ENCODE measurements at places on chromosomes 6 and 20.
A peak's percentile ranks its signal among the peaks of the same experiment; 100 is the strongest.

- no peaks in the 10 kb centered on the region for H3K27me3 ChIP-seq
- no peaks in the 10 kb centered on the region for H3K36me3 ChIP-seq
- peaks cover 11% of the 10 kb centered on the region for H3K4me1 ChIP-seq
- no peak overlapping the region for H3K27ac ChIP-seq
These were observed 73.5 kb downstream of the EFHC1 start for GRCh38 chr6:52493669-52494068.

DNA sequence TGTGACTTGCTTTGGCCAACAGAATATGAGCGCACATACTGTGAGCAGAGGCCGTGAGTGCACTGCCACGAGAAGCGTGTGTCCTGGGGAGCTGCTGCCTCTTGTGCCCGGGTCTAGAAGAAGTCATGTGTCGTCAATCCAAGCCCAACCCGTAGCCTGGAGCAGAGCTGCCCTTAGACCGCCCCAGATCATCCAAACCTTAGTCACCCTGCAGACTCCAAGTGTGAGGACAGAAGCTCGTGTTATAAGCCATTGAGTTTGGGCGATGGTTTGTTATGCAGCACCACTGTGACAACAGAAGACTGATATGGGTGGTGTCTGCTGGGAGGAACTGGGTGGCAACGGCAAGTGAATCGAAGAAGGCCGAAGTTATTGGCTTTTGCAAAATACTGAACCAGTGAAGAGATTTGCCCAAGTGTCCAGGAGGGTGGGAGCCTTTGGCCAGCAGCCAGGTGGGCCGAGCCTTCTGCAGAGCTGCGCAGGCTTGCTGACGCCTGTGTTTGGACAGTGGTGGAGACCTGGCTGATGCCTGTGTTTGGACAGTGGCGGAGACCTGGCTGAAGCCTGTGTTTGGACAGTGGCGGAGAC is 101.3 kb upstream of the SULF2 start:
- no peak overlapping the region for H3K4me3 ChIP-seq
- DNase-seq: no peak
- no peaks in the 10 kb centered on the region for H3K4me1 ChIP-seq
- H3K27ac ChIP-seq: no peak overlapping the region
- no peaks in the 10 kb centered on the region for H3K36me3 ChIP-seq

- no peaks in the 10 kb centered on the region for H3K4me1 ChIP-seq
- no peak for DNase-seq
- no peak overlapping the region for H3K27ac ChIP-seq
- no peaks in the 10 kb centered on the region for H3K36me3 ChIP-seq
- no peak overlapping the region for H3K4me3 ChIP-seq
- no peaks in the 10 kb centered on the region for H3K27me3 ChIP-seq
These were observed 394.4 kb upstream of the CDH4 start for GRCh38 chr20:60857708-60858107.

GRCh38 chr6:72798196-72798595 is 176.3 kb downstream of the KCNQ5 start:
- no peak overlapping the region for H3K27ac ChIP-seq
- H3K36me3 ChIP-seq: no peaks in the 10 kb centered on the region
- H3K4me1 ChIP-seq: no peaks in the 10 kb centered on the region
- no peak for DNase-seq
- H3K4me3 ChIP-seq: no peak overlapping the region

DNA sequence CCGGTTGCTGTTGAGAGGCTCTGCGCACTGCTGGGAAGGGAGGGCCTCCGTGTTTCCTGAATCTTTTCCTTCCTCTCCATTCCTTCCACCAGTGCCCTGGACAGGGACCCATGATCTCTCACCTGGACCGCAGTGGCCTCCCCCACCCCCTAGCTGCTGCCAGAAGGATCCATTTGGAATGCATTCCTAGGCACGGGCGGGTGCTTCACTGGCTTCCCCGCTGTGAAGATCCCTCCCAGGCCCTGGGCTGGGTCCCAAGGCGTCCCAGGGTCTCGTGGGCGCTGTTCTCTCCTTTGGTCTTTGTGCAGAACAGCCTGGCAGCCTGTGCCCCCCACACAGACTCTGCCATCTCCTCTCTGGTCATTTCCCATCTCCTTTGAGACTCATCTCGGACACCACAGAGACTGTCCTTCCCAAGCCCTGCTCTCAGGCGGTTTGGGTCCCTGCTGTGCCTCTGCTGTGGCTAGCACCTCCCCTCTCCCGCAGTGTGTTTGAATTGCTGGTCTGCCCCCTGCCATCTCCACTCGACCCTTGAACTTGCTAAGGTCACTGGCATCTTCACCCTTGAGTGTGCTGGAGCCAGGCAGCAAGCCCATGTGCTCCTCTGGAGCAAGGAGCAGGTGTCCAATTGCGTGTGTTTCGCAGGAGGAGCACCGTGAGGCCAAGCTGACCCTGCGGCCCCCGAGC is 59.0 kb downstream of the TCP11 start:
- H3K4me3 ChIP-seq: no peak overlapping the region
- no peak for DNase-seq
- no peaks in the 10 kb centered on the region for H3K27me3 ChIP-seq

DNA sequence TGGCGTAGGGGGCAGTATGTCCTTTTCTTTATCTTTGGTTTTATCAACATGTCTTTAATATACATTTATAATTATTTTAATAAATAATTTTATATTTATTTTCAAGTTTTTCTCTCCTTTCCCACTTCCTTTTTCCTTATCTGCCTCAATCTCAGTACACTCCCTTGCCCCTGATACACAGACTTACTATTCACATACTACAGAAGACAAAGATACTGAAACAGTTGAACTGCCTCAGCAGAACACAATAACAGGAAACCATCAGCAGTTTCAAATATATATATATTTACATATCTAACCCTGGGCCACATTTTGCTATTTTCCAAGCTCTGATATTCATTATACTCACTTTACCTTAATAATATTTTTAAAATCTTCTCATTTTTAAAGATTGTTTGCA is 19.8 kb downstream of the IBTK start:
- no peak for DNase-seq
- no peak overlapping the region for H3K4me3 ChIP-seq
- H3K27ac ChIP-seq: no peak overlapping the region
- H3K27me3 ChIP-seq: no peaks in the 10 kb centered on the region
- peaks cover 5% of the 10 kb centered on the region for H3K4me1 ChIP-seq

GRCh38 chr6:161409353-161409752 is 135.5 kb upstream of the AGPAT4 start:
- no peaks in the 10 kb centered on the region for H3K36me3 ChIP-seq
- no peak for DNase-seq
- H3K4me1 ChIP-seq: no peaks in the 10 kb centered on the region
- H3K27me3 ChIP-seq: no peaks in the 10 kb centered on the region
- H3K27ac ChIP-seq: no peak overlapping the region

DNA sequence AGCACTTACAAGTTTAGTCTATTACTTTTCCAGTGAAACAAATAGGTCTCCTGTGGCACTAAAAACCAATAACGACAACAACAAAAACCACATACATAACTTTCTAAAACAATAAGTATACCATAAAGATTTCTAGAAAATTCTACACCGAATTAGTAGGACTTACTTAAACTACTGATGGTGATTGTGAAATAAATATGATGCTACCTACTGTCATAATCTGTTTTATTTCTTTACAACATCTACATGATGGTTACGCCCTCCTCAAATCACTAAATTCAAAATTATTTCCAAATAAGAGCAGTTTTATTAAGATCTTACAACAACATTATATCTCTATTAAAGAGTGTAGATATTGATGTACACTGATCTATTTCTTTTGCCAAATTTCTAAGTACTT is 147.0 kb downstream of the DST start:
- H3K36me3 ChIP-seq: peaks cover 29% of the 10 kb centered on the region
- peaks cover 20% of the 10 kb centered on the region for H3K4me1 ChIP-seq
- H3K4me3 ChIP-seq: no peak overlapping the region
- H3K27ac ChIP-seq: no peak overlapping the region

DNA sequence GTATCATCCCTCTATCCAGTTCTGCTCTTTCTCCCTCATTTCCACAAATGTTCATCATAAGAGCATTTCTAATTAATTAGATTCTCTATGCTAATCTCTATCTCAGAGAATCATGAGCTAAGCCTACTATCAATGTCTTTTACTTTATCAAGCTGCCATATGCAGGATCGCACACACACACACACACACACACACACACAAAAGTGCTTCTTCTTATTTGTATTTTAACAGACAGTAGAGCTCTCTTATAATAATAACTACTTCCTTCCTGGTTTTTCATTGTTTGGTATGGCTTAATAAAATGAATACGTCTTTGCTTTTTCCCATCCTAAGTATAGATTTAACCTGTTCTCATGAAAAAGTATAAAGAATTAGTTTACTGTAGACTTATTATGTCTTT is 170.2 kb downstream of the HAO1 start:
- no peaks in the 10 kb centered on the region for H3K36me3 ChIP-seq
- no peak overlapping the region for H3K27ac ChIP-seq
- H3K4me3 ChIP-seq: no peak overlapping the region
- no peak for DNase-seq
- peaks cover 10% of the 10 kb centered on the region for H3K4me1 ChIP-seq
- H3K27me3 ChIP-seq: no peaks in the 10 kb centered on the region

- no peak overlapping the region for H3K27ac ChIP-seq
- H3K36me3 ChIP-seq: no peaks in the 10 kb centered on the region
- DNase-seq: no peak
- H3K27me3 ChIP-seq: no peaks in the 10 kb centered on the region
- no peak overlapping the region for H3K4me3 ChIP-seq
These were observed 8.0 kb upstream of the HMGN4 start for GRCh38 chr6:26530203-26530602.

GRCh38 chr6:150048099-150048498 is 20.8 kb downstream of the ULBP3 start:
- no peaks in the 10 kb centered on the region for H3K4me1 ChIP-seq
- H3K4me3 ChIP-seq: no peak overlapping the region
- DNase-seq: no peak
- H3K36me3 ChIP-seq: no peaks in the 10 kb centered on the region
- H3K27me3 ChIP-seq: no peaks in the 10 kb centered on the region

- H3K36me3 ChIP-seq: no peaks in the 10 kb centered on the region
- H3K27ac ChIP-seq: no peak overlapping the region
- H3K27me3 ChIP-seq: no peaks in the 10 kb centered on the region
- no peak for DNase-seq
- H3K4me1 ChIP-seq: no peaks in the 10 kb centered on the region
These were observed 123.5 kb downstream of the GMPR start for GRCh38 chr6:16361861-16362260.

DNA sequence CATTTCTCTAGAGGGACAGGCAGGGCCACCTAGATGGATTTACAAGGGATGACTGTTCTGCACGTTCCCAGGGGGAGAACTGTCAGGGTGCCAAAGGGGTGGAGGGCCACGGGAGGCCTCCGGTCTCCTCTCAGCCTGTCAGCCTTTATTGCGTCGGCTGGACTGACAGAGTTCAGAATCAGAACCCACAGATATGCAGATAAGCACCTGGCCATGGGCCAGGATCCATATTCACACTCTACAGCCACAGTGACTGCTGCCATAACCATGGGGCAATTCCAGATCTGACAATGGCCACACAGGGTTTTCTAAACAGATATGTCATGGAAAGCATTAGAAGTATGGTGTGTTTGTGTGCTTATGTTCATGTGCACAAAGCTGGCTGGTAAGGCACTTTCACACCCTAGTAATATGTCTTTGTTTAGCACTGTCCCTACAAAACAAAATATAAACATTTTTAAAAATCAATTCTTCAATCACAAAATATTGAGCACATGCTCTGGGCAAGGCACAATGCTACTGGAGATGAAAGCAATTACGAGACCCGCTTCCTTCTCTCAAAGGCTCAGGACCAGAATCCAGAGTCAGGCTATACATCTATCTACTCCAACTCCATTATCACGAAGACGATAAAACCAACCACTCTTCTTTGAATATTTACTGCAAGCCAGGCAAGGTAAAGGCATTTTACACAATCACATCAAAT is 29.1 kb downstream of the TRAM2 start:
- H3K27ac ChIP-seq: peak overlapping the region; percentile 19
- H3K36me3 ChIP-seq: no peaks in the 10 kb centered on the region
- H3K4me1 ChIP-seq: peaks cover 80% of the 10 kb centered on the region
- no peaks in the 10 kb centered on the region for H3K27me3 ChIP-seq

DNA sequence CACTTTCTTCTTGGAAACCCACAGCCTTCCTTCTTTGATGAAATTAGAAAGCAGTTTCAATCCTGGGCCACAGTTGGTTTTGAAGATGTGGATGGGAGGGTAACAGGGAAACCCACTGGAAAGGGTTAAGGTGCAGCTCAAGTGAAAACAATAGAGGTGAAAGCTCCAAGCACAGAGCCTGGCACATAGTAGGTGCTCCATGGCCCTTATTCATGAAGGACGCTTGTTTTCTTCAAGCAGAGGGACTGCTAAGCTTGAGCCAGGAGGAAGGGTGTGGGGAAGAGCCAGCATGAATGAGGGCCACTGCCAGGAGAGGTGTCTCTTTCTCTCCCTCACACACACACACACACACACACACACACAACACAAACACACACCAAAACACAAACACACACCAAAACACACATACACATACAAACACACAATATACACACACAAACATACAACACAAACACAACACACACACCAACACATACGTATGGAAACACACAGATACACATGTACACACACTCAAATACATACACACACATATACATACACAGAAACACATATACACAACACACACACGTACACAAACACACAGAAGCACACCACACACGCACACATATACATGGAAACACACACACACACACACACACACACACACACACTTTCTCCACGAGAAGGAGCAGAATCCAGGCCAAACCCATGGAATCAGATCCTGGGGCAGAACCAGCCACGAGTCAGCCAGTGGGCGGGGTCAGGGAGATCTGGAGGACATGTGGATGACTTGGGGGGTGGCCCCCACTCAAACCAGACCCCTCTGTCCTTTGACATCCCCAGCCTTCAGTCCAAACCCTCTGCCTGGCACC is 23.7 kb upstream of the RBPJL start:
- H3K27me3 ChIP-seq: no peaks in the 10 kb centered on the region
- DNase-seq: no peak
- H3K36me3 ChIP-seq: no peaks in the 10 kb centered on the region
- no peak overlapping the region for H3K4me3 ChIP-seq

GRCh38 chr6:70395301-70395672 is 18.0 kb upstream of the FAM135A start:
- H3K4me3 ChIP-seq: no peak overlapping the region
- H3K36me3 ChIP-seq: no peaks in the 10 kb centered on the region
- H3K27me3 ChIP-seq: no peaks in the 10 kb centered on the region

DNA sequence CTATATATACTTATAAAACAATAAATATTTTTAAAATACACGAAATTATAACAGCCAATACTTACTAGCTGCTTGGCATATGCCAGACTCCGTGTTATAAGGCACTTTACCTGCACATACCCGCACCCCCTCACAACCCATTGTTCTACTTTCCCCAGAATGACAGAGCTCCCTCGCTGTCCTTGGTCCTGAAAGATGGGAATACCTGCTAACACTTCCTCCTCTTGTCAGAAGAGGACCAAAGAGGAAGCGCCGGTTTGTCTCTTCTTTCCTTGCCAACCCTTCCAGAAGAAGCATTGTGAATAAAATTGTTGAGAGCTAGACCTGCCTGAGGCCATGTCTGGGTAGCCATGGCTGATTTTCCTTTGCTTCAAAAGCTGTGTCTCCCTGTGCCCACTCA is 149.3 kb downstream of the PTPRT start:
- H3K4me1 ChIP-seq: no peaks in the 10 kb centered on the region
- no peak for DNase-seq
- no peak overlapping the region for H3K27ac ChIP-seq
- no peaks in the 10 kb centered on the region for H3K36me3 ChIP-seq
- H3K4me3 ChIP-seq: no peak overlapping the region
